HT-29 (cell line): ENCODE measurements at places on chromosomes 5 and 9.

DNA sequence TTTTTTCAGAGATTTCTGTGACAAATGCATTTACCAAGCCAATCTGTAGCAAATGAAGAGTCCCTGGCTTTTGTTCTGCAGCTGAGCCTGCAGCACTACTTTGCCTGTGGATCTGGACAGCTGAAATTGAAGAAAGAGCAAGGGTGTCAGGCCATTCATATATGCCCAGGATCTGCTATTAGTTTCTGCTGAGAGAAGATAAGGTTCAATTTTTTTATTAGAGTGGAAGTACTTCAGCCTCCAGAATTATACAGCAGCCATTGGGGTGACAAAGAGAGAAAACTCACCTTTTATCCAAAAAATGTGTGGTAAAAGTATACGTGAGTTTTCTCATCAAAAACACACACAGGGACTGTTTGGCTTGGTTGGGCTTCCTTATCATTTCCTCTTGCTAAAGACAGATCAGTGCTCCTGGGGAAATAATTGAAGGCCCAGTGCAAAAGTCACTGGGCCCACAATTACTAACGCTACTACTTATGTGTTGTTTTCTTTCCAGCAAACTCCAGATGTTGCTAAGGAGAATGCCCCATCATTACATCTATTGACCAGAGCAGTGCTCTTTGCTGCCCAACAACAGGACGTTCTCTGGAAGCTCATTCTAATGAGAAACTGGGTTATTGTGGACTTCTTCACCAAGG is 138.6 kb downstream of the CEMIP2 start:
- DNase-seq = no peak

DNA sequence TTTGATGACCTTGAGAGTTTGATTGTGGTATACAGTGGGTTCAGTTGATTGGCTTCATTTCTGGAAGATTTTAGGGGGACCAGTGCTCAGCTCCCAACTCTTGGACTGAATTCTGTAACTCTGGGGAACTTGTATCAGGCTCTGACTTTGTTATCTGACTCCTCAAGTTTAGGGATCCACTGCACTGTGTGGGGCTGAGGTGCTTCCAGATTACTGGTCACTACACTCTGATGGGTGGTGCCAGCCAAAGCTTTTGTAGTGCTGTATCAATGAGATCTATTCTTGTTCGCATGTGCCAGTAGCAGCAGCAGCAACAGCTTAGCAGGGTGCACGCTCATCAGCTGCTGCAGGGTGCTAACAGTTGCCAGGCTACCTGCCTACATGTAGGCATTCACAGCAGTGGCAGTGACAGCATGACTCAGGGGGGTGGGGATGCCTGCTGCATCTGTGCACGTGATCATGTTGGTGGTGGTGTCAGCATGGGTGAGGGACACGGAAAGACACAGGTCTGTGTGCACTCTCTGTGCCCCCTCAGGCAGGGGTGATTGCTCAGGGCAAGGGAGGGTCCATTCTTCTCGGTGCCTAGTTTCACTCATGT is 438.8 kb upstream of the SEMA6A start:
- no peak for DNase-seq

DNA sequence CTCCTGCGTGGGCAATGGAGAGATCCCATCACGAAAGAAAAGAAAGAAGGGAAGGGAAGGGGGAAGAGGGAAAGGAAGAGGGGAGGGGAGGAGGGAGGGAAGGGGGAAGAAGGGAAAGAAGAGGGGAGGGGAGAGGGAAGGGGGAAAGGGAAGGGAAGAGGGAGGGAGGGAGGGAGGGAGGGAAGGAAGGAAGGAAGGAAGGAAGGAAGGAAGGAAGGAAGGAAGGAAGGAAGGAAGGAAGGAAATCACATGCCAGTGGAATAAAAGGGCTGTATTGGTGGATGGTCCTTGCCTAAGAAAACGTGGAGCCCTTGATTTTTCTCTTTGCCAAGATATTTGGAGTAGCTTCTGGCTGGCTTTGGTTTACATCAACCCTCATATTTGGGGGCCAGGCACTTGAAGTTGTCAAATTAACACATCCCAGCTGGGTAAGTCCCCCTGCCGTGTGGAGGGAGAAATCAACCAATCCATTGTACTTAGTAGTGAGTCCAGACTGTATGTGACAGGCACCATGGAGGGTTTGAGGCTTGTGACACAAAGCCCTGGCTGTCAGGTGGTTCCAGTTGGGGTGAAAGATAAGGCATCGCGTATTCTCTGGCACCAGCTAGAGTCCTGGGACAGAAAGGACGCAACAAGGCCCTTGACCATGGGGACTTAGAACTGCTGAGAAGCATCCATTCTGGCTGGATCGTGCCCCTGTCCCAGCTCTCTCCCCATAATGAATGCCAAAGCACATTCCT is 23.7 kb downstream of the IDNK start:
- no peak for DNase-seq

DNA sequence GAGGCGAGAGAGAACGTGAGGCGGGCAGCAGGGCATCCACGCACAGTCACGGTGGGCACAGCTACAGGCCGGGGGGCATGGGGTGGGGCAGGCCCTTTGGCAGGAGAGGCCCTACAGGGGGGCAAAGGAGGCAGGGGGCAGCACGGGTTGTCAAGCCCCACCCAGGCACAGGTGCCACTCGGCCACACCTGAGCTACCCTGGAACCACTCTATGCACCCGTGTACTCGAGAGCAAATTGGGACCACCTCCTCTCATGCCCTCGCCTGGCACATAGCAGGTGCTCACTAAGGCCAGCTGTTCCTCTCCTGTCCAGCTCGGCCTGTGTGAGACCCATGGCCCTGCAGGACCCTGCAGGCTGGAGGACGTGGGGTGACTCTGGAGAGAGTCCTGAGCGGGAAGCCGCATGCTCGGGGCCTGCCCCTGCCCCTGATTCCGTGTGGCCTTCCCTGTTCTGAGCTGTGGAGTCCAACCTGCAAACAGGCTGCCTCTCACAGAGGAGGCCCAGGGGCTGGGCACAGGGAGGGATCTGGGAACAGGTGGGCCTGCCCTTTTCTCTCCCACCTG is 31.4 kb upstream of the SARDH start:
- DNase-seq = no peak

- no peak for DNase-seq
Observed at GRCh38 chr5:139105621-139106071, 92.5 kb downstream of the SIL1 start.

GRCh38 chr5:98588215-98588614 is 185.2 kb upstream of the RGMB start:
- no peak for DNase-seq

DNA sequence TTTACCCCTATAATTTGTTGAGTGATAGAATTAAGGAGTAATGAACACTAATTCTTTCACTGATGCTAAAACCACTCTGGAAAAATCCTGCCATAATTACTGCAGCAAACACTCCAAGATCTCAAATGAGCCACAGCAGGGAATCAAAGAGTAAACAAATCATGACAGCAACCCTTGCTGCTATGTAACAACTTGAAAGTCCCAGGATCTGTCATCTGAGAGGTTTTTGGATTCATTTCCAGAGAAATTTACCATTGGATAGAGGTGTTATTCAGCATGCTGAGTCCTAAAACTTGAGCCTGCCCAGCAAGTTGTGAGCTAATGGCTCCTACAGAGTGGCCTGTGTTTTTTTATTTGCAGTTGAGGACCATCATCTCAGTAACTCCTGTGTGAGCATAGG is 59.2 kb downstream of the PRLR start:
- no peak for DNase-seq

DNA sequence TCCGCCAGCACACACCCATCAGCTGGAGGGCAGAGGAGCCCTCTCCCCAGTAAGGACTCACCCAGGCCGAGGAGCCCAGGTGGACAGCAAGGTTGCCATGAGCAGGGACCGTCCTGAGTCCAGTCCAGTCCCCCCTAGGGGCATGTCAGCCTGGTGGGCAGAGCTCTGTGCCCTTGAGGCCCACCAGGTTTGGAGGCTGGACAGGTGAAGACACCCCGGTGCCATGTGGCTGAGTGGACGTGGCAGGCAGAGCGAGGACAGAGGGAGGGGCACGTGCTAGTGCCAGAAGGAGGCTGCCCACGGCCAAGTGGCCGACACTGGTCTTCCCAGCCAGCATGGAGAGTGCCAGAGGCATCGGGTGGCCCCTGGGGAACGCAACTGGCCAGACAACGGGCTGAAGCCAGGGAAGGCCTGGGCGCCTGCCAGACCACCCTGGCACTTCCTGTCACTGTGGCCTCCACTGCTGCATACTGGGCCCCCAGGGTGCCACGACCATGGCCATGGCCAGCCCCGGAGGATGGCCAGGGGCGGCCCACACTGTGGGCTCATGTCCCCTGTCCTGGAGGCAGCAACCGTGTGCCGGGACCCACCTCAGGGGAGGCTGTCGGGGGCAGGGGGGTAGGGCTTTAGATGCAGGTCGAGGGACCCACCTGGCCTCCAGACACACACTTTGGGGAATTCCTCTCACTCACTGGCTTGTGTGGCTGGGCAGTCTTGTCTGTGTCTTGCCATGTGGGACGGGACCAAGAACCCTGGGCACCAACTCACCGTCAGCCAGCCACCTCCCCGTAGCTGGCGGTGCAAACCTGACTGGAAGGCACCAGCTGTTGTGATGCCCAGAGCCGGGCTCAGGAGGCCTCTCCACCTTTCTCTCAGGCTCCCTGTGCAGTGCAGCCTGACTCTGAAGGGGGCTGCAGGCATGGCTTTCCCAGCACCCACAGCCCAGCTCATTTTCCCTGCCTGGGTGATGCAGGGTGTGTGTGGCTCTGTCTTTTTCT is 42.3 kb upstream of the LPCAT1 start:
- no peak for DNase-seq

DNA sequence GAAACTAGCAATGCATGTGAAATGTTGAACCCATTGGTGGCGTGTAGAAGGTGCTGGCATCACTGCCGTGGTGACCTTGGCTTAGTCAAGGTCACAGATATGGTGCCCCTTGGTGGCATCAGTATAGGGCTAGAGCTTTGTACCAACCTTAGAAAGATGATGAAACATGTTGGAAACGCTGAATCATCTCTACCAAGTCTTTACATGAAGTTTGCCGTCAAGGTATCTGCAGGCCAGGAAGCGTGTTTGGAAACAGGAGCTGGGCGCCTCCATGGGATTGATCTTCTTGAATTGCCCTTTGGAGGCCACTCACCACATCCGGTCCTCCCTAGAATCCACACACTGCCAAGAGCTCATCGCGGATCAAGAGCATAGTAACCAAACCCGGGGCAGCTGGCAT is 16.9 kb upstream of the BOD1 start:
- DNase-seq = no peak

DNA sequence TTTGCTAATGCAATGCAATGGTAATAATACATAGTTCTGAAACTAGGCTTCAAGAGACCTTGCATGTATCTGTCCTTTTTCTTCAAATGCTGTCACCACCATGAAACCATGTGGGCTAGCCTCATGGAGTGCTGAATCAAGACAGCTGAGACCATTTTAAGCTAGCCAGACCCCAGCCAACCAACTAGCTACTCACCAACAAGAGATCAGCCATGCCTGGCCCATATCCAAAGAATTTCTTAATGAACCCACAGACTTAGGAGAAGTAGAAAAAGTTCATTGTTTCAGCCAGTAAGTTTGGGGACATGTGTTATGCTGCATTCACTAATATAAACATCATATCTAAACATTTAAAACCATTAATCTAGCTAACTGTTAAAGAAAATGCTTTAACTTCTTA is 139.8 kb upstream of the EDIL3 start:
- no peak for DNase-seq

- no peak for DNase-seq
Observed at GRCh38 chr5:79488775-79489174, 25.2 kb downstream of the HOMER1 start.

GRCh38 chr9:71816916-71817451 is 48.7 kb upstream of the CEMIP2 start:
- DNase-seq = no peak
